ENCODE measurements at places on chromosomes 11 and 22.

GRCh38 chr11:96279018-96279895 lies 63.7 kb downstream of the MAML2 start:
- DNase-seq: no peak

DNA sequence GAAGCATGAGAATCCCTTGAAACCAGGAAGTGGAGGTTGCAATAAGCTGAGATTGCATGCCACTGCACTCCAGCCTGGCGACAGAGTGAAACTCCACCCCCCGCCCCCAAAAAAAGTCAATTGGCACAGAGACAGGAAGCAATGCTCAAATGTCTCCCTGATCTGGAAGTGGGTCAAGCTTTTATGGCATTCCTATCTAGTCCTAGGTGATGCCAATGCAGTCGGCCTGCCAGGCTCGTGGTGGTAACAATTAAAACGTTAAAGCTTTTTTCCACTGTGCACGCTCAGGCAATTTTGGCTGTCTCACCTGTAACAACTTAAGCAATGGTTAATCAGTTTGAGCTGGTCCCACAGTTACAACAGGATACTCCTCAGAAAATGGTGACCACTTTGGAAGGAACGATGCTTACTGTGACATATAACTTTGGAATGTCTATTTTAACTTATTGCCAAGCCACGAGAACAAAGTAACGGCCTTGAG lies 18.9 kb upstream of the PISD start:
- DNase-seq: no peak

DNA sequence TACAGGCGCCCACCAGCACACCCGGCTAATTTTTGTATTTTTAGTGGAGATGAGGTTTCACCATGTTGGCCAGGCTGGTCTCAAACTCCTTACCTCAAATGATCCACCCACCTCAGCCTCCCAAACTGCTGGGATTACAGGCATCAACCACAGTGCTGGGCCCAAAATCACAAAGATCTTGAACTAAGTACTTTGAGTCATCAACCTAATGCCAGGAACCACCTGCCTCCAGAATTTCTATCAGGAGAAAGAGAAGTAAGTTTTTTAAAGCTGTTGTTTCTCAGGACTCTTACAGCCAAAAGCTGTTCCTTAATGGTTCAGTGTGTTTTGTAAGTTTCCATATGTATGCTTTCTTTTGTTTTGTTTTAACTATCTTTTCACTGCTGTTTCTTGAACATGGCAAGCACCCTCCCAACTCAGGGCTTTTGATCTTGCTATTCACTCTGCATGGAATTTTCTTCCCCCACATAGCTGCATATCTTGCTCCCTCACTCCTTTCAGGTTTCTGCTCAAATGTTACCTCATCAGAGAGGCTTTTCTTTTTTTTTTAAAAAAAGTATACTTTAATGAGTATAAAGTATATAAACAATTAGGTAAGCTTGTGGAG lies 6.0 kb upstream of the PAK1 start:
- DNase-seq: no peak

DNA sequence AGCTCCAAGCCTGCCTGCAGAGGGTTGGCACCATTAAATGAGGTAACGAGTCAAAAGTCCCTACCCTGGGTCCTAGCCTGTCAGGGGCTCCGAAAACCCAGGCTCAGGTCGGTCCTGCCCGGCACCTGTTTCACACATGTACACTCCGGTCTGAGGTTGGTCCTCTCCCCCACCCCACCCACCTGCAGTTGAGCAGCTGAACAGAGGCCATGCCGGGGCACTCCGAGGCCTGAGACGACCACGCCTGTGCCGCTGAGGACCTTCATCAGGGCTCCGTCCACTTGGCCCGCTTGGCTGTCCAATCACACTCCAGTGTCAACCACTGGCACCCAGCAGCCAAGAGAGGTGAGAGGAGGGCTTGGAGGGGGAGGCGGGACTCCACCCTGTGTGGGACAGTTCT lies 1.6 kb downstream of the TSSC4 start:
- no peak for DNase-seq

- no peak for DNase-seq
These were observed at the start of gene ST14 for GRCh38 chr11:130159657-130160497. TSS of gene ST14 (plus strand) at chr11:130159782. CDS start at chr11:130159980, 198 bp downstream.

DNA sequence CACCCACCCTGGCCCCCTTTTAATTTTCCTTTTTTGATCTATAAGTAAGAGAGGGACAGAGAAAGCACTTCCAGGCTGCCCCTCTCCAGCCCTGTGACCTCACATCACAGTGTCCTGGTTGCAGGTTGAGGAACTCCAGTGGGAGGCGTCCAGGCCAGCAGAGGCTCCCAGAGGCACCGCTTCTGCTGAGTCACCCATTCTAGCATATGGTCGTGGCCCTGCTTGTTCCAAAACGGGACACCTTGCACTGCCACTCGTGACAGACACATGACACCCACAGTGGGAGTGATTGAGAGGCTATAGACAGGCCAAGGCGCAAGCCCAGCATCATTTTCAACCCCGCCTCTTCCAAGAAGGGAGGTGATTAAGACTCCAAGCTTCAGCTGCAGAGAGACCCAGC lies 16.0 kb upstream of the TMPRSS4 start:
- DNase-seq: no peak

DNA sequence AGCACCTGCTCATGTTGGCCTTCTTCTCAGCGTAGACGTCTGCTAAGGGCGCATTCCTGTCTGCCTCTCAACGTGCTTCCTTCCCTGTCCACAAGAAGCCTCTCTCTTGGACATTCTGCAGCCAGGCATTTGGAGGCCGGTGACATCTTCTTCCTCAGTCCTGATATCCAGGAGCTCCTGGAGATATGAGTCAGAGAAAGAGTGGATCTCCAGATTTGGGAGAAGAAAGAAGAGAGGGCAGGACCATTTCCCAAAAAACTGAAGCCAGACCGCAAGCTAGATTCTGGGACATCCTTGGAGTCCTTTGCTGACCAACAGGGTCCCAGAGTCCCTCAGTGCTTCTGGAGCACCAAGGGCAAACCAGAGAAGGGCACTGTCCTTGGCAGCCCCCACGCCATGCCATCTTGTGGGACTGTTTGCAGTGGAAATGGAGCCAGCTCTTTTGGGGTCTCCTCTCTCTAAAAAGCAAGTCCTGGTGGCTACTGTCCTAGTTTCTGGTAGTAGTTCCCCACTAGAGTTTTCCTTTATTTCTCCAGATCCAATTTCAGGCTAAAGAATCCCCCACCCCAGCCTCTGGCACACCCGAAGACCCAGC lies 36.1 kb upstream of the SYT13 start:
- no peak for DNase-seq

DNA sequence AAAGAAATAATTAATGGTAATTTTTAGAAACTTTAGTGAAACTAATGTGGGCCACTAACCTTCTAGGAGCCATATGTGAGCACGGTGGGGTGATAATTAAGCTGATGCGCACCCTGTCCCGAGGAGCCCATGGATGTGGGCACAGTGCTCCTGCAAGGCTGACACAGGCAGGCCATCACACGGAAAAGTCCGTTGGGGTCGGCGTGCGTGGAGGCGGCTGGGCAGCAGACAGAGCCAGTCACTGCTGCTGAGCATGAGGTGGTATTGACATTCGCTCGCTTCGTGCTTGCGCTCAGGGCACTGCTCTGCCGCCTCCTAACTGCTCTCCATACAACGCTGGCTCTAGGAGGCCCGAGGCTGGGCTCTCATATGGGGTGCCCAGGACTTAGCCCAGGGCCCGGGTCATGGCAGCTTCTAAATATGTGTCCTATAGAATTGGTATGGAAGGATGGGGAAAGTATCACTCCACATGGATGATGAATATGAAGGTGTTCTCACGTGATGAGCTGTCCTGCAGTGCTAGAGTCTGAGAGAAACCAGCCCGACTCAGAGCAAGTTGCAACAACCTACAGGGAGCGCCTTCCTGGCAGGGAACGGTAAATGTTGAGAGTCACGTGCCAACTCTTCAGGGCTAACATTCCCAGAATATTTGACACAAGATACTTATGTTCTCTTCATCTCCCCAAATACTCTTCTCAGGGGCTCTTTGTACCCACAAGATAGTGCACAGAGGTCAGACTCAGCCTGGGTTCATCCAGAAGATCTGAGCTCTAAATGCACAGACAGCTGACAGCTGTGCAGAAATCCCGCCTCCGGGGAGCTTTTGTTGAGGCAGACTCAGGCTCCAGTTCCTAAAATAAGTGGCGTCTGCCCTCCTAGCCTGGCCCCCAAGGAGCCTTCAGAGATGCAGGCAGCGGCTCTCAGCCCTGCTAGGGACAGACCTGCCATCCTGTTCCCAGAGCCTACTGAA lies 50.6 kb upstream of the ARFGAP3 start:
- no peak for DNase-seq

GRCh38 chr11:42243385-42243784 lies 783.9 kb upstream of the LRRC4C start:
- DNase-seq: no peak

- no peak for DNase-seq
These were observed 8.5 kb upstream of the CHRDL2 start for GRCh38 chr11:74739546-74740270.

GRCh38 chr22:36324414-36324813 lies 63.4 kb downstream of the MYH9 start:
- no peak for DNase-seq

DNA sequence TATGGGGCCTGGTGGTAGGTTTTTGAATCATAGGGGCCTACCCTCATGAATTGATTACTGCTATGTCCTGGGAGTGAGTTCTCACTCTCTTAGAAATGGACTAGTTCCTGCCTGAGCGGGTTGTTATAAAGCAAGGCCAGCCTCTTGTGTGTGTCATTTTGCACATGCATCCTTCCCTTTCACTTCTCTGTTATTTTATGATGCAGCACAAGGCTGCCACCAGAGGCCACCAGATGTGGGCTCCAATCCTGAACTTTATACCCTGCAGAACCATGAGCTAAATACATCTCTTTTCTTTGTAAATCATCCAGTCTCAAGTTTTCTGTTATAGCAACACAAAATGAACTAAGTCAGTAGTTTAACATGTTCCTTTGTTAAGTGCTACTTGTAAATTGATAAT lies 251.4 kb downstream of the BLID start:
- no peak for DNase-seq

DNA sequence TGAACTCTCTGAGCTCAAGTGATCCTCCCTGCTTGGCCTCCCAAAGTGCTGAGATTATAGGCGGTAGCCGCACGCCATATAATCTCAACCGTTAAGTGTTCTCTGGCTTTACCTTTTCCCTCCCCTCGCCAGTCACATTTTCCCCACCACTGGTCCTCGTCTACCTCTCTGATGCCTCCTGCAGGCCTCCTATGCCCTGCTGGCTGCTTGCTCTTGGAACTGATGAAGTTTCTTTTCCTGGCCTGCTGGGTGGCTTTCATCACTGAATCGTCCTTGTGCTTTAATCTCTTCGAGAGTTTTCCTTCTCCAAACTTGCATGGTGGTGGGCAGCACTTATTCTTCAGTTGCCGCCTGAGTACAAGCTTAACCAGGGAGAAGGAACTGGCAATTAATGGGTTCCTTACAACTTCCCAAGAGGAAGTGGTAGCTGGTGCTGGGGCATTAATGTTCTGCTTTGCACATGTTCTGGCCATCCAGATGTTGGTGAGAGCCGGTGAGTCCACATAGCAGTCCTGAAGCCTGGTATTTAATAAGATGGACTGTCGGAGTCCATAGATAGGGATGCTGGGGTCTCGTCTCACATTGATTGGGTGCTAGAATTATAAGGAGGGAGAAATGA lies 1.3 kb downstream of the C22orf31 start:
- no peak for DNase-seq

GRCh38 chr22:40196628-40197360 lies 19.1 kb downstream of the TNRC6B start:
- DNase-seq: no peak

DNA sequence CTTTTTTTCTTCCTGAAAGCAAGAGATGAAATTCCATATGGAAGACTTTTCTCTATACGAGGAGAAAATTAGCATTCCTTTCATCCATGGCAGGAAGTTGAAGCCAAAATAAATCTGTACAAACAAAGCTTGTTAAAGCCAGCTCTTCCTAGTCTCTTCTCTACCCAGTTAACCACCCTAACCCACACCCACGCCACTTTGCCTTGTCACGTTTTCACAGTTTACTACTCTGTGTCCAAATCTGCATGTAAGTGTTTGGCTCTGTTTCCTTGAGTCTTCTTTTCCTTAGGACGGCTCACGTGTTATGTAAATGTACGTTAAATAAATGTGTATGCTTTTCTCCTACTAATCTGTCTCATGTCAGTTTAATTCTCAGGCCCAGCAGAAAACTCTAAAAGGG lies 7.1 kb upstream of the HMOX1 start:
- DNase-seq: no peak

DNA sequence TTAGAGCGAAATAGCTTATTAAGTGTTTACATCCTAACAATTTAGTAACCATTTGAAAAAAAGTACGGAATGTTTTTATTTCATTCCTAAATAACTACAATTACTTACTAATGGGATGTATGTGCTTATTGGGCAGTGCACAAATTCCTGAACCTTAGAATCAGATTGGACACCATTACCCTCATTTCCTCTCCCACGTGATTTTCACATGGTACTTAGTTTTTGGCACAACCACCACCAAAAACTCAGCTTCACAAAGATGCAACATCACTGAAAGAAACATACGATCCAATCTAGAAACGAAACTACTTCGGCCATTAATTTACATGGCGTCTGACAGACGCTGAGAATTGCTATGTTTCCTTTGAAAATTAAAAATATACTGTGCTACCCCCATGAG lies 81.5 kb downstream of the FBXO7 start:
- no peak for DNase-seq

GRCh38 chr11:12721816-12722604 lies 47.8 kb downstream of the TEAD1 start:
- no peak for DNase-seq

GRCh38 chr11:119572481-119573424 lies 149.8 kb upstream of the THY1 start:
- DNase-seq: no peak

DNA sequence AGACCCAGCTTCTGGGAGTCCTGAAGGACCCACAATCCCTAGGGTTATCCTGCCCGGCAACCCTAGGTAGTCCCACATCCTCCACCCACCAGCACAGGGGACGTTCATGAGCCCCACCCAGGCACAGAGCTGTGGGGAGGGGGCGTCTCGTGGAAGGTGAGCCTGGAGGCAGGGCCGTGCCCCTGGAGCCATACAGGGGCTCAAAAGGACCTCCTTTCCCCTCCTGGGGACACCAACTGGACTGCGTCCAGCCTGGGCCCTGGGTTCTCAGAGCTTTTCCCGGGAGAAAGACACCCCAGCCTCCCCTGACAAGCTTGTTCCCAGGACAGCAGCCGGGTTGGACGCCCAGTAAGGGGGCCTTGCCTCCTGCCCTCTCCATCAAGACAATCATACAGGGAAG lies 78.4 kb downstream of the BRD1 start:
- no peak for DNase-seq

- DNase-seq: no peak
These were observed 32.1 kb downstream of the GRAMD4 start for GRCh38 chr22:46652081-46652846.

Measured in stimulated activated CD4-positive, alpha-beta T cell treated with anti-CD3 and anti-CD28 coated beads, TNF-alpha, amount 100 ng/mL, for 1 hour (primary cell).